Activated CD4-positive, CD25-positive, alpha-beta regulatory T cell treated with anti-CD3 and anti-CD28 coated beads, Interleukin-2, amount 50 U/mL, for 16 hours (primary cell): ENCODE measurements at places on chromosomes 12 and 14.

DNA sequence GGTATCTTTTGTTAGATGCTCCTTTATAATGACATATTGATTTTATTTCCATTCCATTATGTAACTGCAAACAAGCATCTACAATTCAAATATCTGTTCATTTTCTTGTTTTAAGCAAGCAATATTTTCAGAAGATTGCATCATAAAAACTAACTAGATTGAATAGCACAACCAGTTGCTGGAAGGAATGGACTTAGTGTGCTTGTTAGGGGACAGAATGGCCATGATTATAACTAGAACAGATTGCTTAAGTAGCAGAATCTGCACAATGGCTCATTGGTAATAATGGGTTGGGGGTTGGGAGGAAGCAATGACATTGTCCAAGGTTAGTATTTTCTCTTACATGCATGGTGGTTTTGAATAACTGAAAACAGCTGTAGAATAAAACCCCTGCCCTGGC is 939.5 kb downstream of the SLC16A7 start:
- no peak for DNase-seq

DNA sequence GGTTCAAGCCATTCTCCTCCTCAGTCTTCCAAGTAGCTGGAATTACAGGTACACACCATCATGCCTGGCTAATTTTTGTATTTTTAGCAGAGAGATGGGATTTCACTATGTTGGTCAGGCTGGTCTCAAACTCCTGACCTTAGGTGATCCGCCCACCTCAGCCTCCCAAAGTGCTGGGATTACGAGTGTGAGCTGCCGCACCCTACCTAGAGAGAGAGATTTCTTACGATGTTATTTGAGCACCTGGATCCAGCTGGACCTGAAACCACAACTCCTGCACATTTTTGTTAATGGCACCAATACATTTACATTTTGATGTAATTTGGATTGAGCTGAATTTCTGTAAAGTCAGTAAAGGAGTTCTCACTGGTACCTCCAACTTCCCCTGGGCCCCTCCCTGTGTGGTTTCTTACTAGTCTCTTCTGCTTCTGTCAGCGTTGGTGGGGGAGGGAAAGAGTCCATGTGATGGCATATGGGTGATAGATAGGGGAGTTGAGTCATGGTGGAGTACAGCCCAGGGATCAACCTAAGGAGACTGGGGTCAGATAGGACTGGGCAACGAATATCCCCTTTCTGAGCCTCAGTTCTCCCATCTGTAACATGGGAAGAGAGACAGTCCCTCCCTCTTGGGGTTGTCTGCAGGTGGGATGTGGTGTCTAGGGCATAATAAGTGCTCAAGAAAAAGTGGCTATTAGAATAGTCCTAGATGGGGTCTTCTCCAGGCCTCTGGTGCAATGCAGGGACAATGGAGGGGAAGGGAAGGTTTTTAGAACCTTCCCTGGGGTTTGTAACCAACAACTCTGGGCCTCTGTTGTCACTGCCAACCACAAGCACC is 83.3 kb upstream of the MED13L start:
- DNase-seq: no peak

GRCh38 chr12:11584221-11584855 is 65.1 kb upstream of the ETV6 start:
- DNase-seq: no peak

DNA sequence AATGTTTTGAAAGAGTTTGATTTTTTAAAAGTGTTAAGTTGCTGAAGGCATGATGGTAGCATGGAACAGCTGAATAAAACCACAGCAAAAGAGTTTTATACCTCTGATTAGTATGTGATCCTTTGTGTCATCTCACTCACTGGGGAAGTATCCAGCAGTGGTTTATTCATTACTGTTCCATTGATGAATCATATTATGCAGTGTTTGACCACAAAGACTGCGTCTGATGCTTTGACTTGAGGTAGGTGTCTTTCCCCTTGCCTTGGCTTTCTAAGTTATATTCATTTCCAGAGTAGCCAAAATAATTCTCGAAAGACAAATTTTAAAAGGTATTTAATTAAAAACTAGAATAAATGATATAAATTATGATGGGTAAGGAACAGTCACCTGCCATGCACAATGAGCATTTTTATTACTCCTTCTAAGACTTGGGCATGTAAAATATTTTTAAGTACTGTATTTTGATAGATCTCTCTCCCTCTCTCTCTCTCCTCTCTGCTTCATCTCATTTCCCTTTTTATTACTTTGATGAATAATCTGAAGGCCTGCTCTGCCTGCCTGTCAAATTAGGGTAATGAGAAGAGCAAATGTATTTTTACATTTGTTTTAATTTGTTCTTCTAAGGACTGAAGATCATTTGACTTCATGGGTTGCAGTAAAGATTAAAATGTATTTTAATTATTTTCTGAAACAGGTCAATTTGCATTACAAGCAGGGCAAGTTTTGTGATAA is 164.9 kb downstream of the NAV3 start:
- no peak for DNase-seq

- DNase-seq: no peak
Measured at GRCh38 chr12:72865921-72866320, 593.8 kb downstream of the TRHDE start.

DNA sequence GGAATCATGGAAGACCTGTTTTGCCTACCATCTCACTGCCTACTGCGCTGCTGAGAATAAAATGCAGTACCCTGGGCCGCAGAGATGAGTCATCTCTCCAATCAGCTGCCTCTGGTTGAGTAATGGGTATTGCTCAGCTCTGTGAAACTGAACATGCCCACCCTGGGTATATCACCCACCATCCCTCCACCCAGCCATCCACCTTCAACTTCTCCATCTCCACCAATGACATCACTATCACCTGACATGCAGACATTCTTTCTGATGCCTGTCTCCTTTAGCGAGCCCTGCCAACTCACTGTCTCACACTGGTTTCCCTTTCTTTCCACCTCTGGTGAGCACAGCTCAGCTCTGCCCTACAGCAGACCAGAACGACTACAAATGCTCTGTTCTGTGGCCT is 33.6 kb downstream of the E2F7 start:
- no peak for DNase-seq

DNA sequence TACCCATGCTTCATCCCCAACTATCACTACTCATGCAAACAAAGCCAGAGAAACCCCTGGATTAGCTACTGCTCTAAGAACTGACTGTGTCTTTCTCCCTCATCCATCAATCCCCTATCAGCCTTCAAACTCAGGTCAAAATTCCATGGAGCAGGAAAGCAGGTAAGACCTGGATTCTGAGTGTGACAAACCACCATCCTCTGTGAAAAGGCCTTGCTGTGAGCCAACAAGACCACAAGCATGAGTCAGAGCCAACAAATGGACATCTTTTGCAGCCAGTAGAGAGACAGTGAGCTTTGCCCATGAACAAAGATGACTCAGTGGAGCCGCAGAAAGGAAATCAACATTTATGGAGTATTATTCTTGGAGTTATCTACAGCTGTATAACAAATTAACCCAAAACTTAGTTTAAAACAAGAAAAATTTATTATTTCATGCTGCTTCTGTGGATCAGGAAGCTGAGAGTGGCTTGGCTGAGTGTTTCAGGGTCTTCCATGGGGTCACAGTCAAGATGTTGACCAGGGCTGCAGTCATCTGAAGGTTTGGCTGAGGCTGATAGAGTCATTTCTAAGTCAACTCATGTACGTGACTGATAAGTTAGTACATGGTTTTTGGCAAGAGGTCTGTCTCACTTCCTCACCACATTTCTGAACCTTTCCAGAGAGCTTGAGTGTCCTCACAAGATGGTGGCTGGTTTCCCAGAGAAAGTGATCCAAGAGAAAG is 61.1 kb downstream of the PITPNM2 start:
- no peak for DNase-seq

GRCh38 chr12:18749386-18749957 is 11.6 kb downstream of the CAPZA3 start:
- DNase-seq: no peak

GRCh38 chr12:40325349-40325960 is 100.7 kb downstream of the LRRK2 start:
- no peak for DNase-seq

- no peak for DNase-seq
Measured at GRCh38 chr14:32471181-32471580, 142.1 kb downstream of the AKAP6 start.

DNA sequence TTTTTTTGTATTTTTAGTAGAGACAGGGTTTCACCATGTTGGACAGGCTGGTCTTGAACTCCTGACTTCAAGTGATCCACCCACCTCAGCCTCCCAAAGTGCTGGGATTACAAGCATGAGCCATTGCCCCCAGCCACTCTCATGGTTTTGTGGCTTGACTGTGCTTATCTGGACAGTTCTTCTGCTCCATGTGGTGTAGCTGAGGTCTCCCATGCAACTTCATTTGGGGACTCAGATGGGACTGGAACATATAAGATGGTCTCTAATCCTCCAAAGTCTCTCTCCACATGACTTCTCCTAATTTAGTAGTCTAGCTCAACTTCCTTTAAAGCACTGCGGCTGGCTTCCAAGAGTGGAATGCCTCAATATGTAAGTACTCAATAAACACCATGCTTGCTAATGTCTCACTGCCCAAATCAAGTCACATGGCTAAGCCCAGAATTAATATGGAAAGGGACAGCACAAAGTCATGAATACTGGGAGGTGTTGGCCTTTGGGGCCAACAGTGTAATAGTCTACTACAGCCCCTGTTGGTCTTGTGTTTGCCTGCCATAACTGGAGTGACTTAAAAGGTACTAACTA is 7.4 kb downstream of the INHBC start:
- DNase-seq: no peak

GRCh38 chr12:46702581-46703344 is 123.0 kb downstream of the SLC38A4 start:
- DNase-seq: no peak

DNA sequence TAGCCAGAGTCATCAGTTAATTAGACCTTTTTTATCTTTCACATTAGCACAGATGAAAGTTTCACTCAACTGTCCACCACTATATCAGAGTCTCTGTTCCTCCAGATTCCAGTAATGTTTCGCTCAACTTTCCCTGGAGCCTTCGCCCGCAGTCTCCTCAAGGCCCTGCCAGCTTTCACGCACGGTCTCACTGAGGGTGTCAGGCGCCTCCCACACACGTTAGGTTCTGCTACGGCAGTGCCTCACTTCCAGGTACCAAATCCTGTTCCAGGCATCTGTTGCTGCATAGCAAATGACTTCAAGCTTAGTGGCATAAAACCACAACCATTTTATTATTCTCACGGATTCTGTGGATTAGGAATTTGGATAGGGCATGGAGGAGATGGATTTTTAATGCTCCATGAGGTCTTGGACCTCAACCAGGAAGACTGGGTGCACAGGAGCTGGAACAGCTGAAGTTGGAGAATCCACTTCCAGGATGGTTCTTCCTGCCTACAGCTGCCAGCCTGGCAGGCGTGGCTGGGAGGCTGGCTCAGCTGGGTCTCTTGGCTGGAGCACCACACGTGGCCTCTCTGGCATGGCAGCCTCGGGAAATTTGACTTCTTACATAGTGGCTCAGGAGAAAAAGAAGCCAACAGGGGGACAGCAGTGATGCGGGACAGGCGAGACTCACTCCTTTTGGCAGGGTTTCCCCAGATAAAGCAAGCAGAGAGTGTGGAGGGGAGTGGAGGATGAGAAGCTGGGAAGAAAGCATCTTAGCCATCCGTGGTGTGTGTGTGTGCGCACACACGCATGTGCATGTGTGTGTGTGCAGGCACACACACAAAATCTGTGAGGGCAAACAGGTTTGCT is 21.3 kb upstream of the BCDIN3D start:
- DNase-seq: no peak

DNA sequence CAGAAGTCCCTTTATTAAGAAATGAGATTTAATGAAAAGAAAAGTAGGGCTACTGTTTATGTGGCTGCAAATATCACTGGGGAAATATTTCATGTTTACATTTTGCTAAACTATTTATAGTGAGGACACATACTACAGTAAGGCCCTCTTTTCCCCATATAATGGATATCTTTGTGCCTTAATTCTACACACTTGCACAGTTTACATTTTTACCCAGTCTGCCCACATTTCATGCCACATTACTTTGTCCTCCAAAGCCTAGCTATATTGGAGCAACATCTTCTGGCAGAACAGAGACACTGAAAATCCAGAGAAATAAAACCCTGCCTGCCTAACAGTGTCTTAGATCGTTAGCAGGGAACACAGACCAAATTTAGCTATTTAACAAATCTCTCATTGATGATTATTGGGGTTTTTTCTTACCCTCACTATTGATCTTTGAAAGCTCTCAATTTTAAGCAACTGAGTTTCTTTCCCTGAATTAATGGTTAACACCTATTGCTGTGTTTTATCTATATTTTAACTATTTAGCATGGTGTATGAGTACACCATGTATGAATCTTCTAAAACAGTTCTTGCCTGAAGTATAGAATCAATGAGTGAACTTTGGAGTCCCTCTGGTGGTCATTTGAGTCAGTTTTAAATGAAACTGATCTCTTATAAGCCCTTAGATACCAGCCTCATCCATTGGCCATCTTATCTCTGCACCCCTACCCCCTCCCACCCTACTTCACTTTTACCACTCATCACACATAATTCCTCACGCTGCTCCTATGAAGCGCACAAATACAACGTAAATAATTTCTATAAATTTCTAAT is 170.2 kb downstream of the BCAT1 start:
- no peak for DNase-seq

- no peak for DNase-seq
Measured at GRCh38 chr12:77118696-77119095, 53.3 kb upstream of the E2F7 start.

DNA sequence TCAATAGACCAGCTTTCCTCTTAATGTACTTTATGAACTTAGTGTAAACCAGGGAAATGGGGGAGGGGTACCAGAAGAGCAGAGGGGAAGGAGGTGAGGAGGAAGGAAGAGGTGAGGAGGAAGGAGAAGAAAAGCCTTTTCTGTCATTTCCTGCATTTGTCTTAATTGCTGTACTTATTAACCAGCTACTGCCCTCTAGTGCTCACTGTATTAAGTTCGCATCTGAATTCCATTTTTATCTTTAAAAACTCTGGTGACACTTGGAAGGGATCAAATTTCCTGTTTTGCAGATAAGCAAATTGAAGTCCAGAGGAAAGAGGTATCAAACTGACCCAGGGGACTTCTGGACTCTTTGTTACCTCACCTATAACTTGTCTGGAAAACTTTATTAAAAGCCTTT is 22.2 kb downstream of the MANSC1 start:
- DNase-seq: no peak

GRCh38 chr14:59704054-59704645 is 127.5 kb upstream of the CCDC175 start:
- DNase-seq: no peak

GRCh38 chr14:20904393-20905029 is 13.3 kb downstream of the RNASE3 start:
- no peak for DNase-seq

DNA sequence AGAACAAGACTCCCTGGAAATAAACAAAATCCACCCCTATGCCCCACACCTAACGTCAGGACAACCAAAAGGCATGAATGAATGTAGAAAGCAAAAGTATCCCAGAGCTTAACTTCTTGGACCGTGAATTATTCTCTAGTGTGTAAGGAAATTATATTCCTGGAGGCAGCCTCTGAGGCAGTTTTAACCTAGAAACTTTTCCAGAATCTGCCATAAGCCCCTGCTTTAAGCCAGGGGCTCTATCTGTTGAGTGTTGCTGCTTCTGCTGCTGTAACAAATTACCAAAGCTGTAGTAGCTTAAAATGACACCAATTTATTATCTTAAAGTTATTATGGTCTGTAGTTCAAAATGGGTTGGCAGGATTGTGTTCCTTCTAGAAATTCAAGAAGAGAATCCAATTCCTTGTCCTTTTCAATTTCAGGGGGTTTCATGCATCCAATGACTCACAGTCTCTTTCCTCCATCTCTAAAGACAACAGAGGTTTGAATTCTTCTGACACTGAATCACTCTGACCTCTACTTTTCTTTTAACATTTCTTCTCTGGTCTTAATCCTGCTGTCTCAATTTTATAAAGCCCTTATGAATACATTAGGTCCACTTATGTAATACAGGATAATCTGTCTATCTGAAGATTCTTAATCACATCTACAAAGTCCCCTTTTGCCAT is 242.7 kb downstream of the ATXN7L3B start:
- DNase-seq: no peak
